ENCODE measurements at places on chromosomes 1 and 21.

DNA sequence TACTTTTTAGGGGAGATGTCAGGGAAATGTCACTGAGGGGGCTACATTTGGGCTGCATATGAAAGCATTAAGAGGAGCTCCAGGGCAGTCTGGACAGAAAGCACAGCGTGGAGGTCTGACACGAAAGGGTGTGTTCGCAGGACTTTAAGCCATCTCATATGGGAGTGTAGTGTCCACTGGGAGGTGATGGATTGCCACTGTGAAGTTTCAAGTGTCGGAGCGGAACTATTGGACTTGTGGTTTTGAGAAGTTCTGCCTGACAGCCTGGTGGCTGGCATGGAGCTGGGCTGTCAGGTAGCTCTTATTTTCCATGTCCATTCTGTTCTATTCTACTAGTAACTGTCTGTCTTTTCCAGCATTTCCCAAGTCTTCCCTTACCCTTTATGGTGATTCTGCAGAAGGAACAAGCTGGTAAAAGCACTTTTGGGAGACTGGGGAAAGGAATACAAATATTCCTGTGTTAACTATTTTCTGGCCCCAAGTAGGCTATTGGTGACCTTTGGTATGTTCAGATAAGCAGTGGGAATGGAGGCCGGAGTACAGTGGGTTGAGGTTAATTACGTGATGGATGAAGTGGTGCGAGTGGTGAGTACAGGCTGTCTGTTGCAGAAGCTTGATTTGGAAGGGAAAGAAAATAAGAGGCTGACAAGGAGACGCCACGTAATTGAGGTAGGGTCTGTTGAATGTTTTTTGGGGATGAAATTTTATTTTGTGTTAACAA is 19.3 kb downstream of the B3GALT5 start:
- no peak for DNase-seq

GRCh38 chr1:97875996-97876395 is 44.8 kb downstream of the DPYD start:
- DNase-seq, result no peak

- DNase-seq, result no peak
Measured at GRCh38 chr1:207946756-207947155, 35.8 kb upstream of the CD34 start.

DNA sequence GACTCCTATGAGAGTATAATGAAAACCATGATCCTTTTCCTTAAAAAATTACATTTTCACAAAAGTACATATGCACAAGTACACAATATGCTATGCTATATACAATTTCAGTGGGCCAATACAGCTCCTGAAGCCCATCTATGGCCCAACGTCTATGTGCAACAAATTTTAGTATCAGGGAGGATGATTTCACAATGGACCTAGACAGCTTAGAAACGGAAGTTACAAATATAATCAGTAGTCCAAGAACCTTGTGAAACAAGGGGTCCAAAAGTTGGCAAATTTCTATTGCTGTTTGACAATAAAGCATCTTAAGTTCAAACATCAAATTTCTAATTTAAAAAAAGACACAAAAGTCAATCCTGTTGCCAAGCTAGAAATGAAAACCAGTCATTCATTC is 87.0 kb downstream of the DPYD start:
- no peak for DNase-seq

DNA sequence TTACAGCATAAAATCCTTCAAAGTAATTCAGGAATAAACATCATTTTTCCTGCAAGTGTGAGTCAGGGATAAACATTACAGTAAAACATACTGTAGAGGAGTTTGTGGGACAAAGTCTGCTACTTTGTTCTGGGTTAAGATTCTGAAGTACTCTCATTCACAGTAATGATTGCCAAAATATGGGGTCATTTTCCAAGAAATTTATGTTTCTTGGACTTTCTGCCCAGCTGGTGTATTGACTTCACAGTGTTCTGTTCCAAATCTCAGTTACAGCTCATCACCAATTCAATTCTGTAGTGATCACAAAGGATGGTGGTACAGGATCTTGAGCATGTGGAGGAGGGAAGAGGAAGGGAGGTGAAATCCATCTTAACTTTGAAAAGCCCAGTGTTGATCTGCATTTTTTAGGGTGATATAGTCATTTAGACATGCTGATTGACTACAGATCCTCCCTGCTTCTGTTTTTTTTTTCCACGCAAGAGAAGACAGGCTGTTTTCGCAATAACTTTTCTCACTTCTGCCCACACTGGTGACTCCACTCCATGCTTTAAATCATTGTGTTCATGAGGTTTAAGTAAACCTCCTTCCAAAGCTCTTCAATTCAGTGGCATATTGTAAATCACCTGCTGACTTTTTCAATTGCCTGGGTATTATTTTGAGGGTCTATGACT is 60.4 kb upstream of the C1orf53 start:
- no peak for DNase-seq

DNA sequence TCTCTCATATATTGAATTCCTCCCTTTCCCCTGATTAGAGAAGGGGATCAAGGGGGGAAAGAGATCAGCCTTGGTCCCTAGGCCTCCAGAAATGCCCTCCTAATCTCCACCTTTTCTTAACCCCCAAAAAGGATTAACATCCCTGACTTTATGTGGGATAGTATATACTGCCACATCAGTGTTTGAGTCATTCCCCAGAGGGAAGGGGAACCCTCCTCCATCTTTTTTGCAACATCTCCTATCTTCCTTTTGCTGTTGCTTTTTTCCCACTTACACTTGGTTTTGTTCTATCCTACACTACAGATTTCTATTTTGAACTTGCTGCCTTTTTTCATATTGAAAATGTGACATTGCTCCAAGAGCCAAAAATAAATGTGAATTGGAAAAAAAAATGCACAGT is 65.4 kb upstream of the PODN start:
- DNase-seq, result no peak

DNA sequence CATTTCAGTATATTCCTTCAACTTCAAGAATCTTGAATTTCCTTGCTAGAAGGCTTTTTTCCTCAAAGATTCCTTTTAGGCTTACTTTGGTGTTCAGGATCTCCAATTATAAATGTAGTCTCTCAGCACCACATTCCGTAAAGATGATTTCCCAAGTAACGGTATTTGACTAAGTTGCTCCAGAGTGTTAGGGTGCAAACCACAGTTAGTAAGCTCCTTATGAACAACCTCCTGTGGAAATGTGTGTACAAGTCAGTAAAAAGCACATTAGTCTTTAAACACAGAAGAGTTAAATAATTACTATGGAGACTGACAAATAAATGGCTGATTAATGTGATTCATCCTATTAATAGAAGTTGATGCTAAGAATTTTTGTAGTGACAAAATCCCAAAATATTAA is 10.3 kb downstream of the DONSON start:
- no peak for DNase-seq

- DNase-seq, result no peak
Measured at GRCh38 chr1:52461821-52462220, 57.4 kb downstream of the PRPF38A start.

DNA sequence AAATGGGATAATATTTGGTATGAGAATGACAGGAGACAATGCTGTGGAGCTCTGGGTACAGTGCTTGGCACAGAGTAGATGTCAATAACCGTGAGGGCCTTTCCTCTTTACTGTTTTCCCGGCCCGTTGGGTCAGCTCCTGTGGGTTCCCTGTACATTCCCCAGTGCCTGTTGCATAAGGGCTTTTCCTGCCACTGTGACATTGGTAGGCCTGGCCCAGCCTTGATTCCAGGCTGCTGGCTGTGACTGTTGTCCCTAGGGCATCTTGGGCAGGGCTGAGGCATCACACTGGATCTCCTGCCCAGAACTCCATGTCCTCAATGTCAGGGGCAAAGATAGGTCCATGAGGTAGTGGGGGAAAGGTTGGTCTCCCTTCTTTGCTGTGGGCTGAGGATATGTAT is 25.8 kb upstream of the MYCL start:
- no peak for DNase-seq

- DNase-seq, result no peak
Measured at GRCh38 chr1:235607284-235607683, 42.3 kb downstream of the GNG4 start.

DNA sequence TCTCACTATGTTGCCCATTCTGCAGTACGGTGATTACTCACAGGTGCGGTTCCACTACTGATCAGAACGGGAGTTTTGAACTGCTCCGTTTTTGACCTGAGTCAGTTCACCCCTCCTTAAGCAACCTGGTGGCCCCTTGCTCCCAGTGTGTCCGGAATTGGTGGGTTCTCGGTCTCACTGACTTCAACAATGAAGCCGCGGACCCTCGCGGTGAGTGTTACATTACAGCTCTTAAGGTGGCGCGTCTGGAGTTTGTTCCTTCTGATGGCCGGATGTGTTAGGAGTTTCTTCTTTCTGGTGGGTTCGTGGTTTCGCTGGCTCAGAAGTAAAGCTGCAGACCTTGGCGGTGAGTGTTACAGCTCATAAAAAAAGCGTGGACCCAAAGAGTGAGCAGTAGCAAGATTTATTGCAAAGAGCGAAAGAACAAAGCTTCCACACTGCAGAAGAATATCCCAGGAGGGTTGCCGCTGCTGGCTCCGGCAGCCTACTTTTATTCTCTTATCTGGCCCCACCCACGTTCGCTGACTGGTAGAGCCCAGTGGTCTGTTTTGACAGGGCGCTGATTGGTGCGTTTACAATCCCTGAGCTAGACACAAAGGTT is 17.6 kb upstream of the PARP1 start:
- no peak for DNase-seq
